GM23248 (cell line): ENCODE measurements at places on chromosomes 7 and 10. TPM values are rescaled to one million over a fixed set of nuclear protein-coding genes. Genes with fewer than 3 reads are reported as not detected.

- no peak for DNase-seq
These were observed 40.0 kb downstream of the NPY start for GRCh38 chr7:24323961-24324480.

Gene PNLIPRP2
- not detected in 2 replicates for total RNA-seq

DNA sequence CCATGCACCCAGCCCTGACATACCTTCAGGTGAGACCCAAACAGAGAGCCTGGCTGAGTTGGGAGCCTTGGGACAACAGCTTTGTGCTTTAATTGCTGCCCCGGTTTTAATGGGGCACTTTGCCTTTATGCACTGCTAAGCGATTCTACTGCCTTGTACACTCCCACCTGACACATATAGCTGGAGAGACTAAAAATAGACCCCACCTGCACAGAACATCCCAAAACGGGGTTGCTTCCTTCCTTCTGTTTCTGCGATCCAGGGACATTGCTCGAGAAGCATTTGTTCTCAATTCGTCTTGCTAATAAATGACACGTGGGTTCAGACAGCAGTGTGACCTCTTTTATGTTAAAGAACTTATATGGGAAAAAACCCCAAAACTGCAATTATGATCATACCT is 258.8 kb upstream of the MYO3A start:
- DNase-seq: no peak

- peak; percentile 35 for DNase-seq
These were observed 21.4 kb downstream of the UBN2 start for GRCh38 chr7:139252451-139252850.

Gene KEL
- total RNA-seq: not detected in 2 replicates

DNA sequence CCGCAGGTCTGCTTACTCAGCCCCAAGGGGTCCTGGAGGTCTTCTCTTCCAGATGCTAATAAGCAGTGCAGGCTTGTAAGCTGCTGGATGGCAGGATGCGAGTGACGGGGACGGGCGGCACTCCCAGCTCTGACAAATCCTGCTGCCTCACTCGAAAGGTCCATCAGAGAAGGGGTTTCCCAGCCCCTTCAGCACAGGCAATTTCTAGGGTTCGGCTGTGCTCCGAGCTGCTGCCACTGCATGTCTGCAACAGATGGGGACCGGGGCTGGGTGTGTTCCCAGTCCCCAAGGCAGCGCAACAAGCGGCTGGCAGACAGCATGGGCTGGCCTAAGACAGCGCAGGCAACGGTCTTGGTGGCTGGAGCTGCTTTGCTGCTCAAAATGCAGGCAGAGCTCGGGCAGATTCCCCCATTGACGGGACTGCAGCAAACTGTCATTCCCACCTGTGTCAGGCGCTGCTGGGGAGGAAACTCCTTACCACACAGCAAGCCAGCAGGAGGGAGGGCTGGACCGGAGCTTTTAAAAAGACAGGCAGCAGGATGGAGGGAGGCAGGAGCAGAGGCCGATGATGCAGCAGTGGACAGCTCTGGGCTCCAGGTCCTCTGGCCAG is 62.4 kb downstream of the PRKAG2 start:
- peak; percentile 22 for DNase-seq

Gene ARHGAP12
- 43.3 and 47.3 TPM in 2 replicates for total RNA-seq

DNA sequence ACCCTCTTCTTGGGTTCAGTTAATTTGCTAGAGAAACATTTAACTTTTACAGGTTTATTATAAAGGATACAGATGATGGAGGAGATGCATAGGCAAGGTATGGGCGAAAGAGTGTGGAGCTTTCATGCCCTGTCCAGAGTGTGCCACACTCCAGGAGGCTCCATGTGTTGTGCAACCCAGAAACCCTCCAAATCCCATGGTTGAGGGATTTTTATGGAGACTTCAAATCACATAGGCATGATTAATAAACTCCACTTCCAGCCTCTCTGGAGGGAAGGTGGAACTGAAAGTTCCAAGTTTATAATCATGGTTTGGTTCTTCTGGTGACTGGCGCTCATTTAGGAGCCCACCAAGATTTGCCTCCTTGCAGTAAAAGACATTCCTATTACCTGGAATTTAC is 159.9 kb downstream of the PHTF2 start:
- DNase-seq: no peak
